Astrocyte (in vitro differentiated cells and primary cell): ENCODE measurements at places on chromosomes 13 and 19. TPM values are rescaled to one million over a fixed set of nuclear protein-coding genes. Genes with fewer than 3 reads are reported as not detected.

Gene C19orf18
- total RNA-seq = 0.66 and 1.5 TPM in 2 replicates

Gene TMEM147
- 68.2 and 69.3 TPM in 2 replicates for total RNA-seq

Gene CGB3
- total RNA-seq = 3.6 and 4.5 TPM in 2 replicates

Gene ZNF69
- not detected in 2 replicates for total RNA-seq

Gene FUT3
- total RNA-seq = 0.14 and 0.84 TPM in 2 replicates

Gene PGLYRP1
- not detected in 2 replicates for total RNA-seq

DNA sequence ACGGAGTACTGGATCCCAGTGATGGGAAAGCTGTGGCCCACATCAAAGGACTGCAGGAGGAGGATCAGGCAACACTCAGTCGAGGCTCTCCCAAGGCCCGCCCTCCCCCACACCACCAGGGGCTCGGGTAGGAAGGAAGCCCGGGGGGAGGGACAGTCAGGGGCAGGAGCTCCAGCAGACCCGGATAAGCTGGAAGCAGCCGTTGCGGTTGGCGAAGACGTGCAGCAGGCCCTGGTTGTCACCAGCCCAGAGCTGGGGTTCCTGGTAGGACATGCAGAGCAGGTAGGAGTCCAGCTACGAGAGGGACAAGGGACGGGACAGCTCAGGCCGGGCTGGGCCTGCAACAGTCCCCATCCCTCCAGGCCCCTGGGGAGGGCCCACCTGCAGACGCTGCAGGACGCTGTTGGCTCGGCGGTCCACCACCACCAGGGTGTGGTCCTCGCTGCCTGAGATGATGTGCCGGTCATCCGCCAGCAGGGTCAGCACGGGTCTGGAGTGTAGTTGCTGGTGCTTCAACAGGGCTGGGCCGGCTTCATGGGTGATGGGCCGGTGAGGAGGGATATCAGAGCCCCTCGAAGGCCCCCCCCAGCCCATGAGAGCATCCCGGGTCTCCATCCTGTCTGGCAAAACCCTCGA is 1.9 kb downstream of the GNG14 start:
- no peaks in the 10 kb centered on the region for H3K27me3 ChIP-seq
- H3K4me1 ChIP-seq = no peaks in the 10 kb centered on the region
- no peak for DNase-seq
- H3K4me3 ChIP-seq = no peak overlapping the region
- peaks cover 2% of the 10 kb centered on the region for H3K36me3 ChIP-seq
- no peak overlapping the region for H3K27ac ChIP-seq

DNA sequence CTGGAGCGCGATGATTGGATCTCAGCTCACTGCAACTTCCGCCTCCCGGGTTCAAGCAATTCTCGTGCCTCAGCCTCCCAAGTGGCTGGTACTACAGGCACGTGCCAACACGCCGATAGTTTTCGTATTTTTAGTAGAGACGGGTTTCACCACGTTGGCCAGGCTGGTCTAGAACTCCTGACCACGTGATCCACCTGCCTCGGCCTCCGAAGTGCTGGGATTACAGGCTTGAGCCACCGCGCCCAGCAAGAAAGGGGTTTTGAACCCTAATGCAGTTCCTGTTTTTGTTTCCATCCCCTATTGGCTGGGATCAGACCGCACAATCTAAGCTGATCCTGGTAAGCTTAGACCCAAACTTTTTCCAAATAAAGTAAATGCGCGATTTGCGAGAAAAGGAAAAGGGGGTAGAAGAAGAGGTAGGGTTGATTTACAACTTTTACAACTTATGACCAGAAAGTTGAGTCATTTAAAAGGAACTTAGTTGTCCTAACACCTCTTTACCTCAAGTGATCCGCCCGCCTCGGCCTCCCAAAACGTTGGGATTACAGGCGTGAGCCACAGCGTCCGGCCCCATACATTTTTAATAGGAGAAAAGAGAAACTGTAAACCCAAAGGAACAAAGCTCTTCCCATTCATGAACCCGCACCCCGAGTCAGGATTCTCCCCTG is 764 bp downstream of the ZNF626 start:
- peak overlapping the region; percentile 86 for H3K4me3 ChIP-seq
- H3K4me1 ChIP-seq = no peaks in the 10 kb centered on the region
- H3K27ac ChIP-seq = peak overlapping the region; percentile 80
- no peaks in the 10 kb centered on the region for H3K27me3 ChIP-seq
- H3K36me3 ChIP-seq = peaks cover 6% of the 10 kb centered on the region
- DNase-seq = peak; percentile 19

GRCh38 chr13:95756072-95756471 is 79.1 kb downstream of the DNAJC3 start:
- H3K4me3 ChIP-seq = no peak overlapping the region
- no peaks in the 10 kb centered on the region for H3K36me3 ChIP-seq
- H3K27me3 ChIP-seq = no peaks in the 10 kb centered on the region
- no peak for DNase-seq
- no peak overlapping the region for H3K27ac ChIP-seq

DNA sequence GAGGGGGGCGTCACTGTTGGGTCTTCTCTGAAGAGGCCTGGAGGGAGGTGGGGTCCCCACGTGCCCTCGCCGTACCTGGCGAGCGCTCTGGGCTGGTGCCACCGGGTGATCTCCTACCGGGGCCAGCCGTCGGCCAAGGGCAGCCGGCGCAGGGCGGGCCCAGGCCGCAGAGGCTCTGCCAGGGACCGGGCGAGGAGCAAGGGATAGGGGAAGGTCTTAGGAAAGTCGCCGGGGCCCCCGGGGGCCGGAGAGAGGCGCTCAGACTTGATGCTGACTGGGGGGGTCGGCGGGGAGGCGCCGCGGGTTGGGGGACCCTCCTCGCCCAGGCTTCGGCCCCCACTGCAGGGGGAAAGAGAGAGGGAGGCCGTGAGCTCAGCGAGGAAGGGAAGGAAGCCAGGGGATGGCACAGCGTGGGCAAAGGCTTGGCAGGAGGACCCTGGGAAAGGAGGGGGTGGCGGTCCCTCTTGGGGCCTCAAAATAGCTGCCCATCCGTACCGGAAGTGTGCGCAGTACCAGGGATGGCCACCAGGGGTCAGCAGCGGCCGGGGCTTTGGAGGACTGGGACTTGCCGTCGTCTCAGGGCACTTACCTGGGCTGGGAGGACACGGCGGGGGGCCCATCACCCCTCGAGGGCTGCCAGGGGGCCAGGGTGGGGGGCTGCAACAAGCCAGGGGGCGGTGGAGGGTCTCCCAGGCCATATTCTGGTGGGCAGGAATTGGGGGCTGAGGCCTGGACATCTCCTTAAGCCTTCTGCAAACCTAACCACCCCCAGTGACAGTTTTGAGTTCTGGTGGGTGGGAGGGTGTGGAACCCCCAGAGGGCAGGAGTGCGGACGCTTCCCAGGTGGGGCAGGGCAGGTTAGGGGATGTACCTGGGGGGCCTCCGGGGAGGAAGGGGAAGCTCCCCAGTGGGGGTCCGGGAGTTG is 7.7 kb upstream of the TMEM161A start:
- H3K27ac ChIP-seq = no peak overlapping the region
- no peaks in the 10 kb centered on the region for H3K27me3 ChIP-seq
- no peak for DNase-seq
- H3K4me3 ChIP-seq = no peak overlapping the region
- no peaks in the 10 kb centered on the region for H3K4me1 ChIP-seq

DNA sequence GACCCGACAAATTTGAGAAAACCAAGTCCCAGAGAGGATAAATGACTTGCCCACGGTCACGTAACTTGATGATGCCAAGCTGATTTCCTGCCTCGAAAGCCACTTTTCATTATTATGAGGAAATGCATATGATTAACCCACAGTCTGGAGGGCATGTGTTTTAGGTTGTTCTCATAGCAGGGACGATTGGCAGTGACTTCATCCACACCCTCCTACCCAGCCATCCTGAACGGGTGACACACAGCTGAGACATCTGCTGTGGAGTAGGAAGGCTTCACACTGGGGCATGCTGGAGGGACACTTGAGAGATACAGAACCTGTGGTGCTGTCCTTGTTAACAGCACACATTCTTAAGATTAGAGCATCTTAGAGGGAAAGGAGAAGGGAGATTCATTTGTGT is 65.4 kb upstream of the WDFY2 start:
- H3K27me3 ChIP-seq = no peaks in the 10 kb centered on the region
- DNase-seq = peak; percentile 23
- no peak overlapping the region for H3K27ac ChIP-seq

DNA sequence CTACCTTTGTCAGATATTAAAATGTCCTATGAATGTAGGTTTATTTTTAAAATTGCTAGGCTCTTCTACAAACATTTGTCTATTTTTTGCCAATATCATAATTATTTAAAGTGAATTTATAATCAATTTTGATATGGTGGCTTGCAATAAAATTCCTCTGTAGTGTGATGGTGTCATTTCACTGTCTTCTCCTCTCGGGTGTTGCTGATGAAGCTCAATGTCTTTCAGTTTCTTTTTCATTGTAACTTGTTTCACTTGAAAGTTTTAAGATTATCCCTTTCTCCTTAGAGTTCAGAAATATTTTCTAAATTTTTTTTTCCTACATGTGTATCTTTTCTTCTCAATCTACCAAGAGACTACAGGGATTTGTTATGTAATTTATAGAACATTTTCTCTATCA is 267.1 kb upstream of the EDNRB start:
- no peaks in the 10 kb centered on the region for H3K4me1 ChIP-seq
- H3K27me3 ChIP-seq = no peaks in the 10 kb centered on the region
- DNase-seq = no peak
- H3K36me3 ChIP-seq = no peaks in the 10 kb centered on the region
- no peak overlapping the region for H3K4me3 ChIP-seq

- no peak overlapping the region for H3K4me3 ChIP-seq
- no peaks in the 10 kb centered on the region for H3K27me3 ChIP-seq
- H3K4me1 ChIP-seq = peaks cover 12% of the 10 kb centered on the region
- H3K36me3 ChIP-seq = no peaks in the 10 kb centered on the region
- peak overlapping the region; percentile 41 for H3K27ac ChIP-seq
- DNase-seq = peak; percentile 91
Measured at GRCh38 chr13:100100115-100100879, 11.4 kb downstream of the PCCA start.

DNA sequence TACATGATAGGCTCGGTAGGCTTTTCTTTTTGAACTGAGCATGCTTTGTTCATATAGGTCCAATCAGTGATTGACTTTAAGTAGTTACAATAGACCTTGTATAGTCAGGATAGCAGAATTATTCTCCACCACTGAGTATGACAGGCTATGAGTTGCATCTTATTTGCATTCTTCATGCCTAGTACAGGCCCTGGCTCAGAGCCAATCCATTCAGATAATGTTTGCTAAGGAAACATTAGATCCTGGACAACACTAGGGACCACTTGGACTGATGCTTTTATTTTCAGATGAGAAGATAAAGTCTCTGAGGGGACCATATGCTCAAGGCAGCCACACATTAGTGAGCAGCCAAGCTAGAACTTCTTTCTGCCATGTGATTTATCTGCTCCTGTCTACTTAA is 133.9 kb downstream of the KL start:
- no peaks in the 10 kb centered on the region for H3K36me3 ChIP-seq
- no peak overlapping the region for H3K4me3 ChIP-seq
- no peak for DNase-seq
- H3K27me3 ChIP-seq = no peaks in the 10 kb centered on the region

GRCh38 chr19:9856609-9857008 is 21.5 kb downstream of the PIN1 start:
- H3K4me1 ChIP-seq = peaks cover 6% of the 10 kb centered on the region
- H3K27me3 ChIP-seq = no peaks in the 10 kb centered on the region
- H3K27ac ChIP-seq = no peak overlapping the region
- H3K36me3 ChIP-seq = no peaks in the 10 kb centered on the region

GRCh38 chr19:52020506-52020905 is 7.7 kb downstream of the ZNF614 start:
- H3K4me1 ChIP-seq = no peaks in the 10 kb centered on the region
- peaks cover 59% of the 10 kb centered on the region for H3K36me3 ChIP-seq
- no peak overlapping the region for H3K4me3 ChIP-seq
- no peak overlapping the region for H3K27ac ChIP-seq
- DNase-seq = no peak
- H3K27me3 ChIP-seq = no peaks in the 10 kb centered on the region

GRCh38 chr19:12685831-12686230 is 2.0 kb upstream of the GNG14 start:
- no peaks in the 10 kb centered on the region for H3K27me3 ChIP-seq
- no peaks in the 10 kb centered on the region for H3K4me1 ChIP-seq
- no peak overlapping the region for H3K4me3 ChIP-seq
- no peak for DNase-seq
- H3K27ac ChIP-seq = no peak overlapping the region
- H3K36me3 ChIP-seq = no peaks in the 10 kb centered on the region

- H3K36me3 ChIP-seq = no peaks in the 10 kb centered on the region
- no peak overlapping the region for H3K27ac ChIP-seq
- H3K4me1 ChIP-seq = peaks cover 26% of the 10 kb centered on the region
- no peaks in the 10 kb centered on the region for H3K27me3 ChIP-seq
- H3K4me3 ChIP-seq = no peak overlapping the region
Measured at GRCh38 chr13:110118106-110118505, 188.9 kb downstream of the COL4A1 start.

DNA sequence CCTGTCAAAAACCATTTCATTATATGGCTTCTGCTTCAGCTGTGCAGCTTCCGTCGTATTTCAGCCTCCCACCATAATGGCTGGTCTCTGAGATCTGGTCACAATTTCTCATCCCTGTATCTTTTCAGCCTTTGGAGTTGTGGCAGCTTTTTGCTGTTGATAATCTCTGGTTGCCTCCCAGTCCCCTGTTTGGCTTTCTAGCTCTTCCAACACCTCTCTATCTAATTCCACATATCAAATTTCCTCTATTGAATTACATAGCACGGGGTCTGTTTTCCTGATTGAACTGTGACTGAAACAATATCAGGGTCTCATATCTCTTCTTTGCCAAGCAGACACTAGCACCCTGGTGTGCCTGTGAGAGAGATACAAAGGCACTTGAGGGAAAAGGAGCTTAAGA is 222.1 kb upstream of the OBI1 start:
- no peak for DNase-seq
- H3K36me3 ChIP-seq = no peaks in the 10 kb centered on the region
- H3K4me1 ChIP-seq = no peaks in the 10 kb centered on the region
- no peak overlapping the region for H3K4me3 ChIP-seq
- no peak overlapping the region for H3K27ac ChIP-seq

- H3K36me3 ChIP-seq = no peaks in the 10 kb centered on the region
- DNase-seq = no peak
- no peaks in the 10 kb centered on the region for H3K4me1 ChIP-seq
- H3K4me3 ChIP-seq = no peak overlapping the region
- no peak overlapping the region for H3K27ac ChIP-seq
- H3K27me3 ChIP-seq = peaks cover 13% of the 10 kb centered on the region
Measured at GRCh38 chr19:7638802-7639465, 2.0 kb downstream of the STXBP2 start.

GRCh38 chr19:3111586-3112247 is 17.6 kb downstream of the GNA11 start:
- no peak for DNase-seq
- H3K36me3 ChIP-seq = no peaks in the 10 kb centered on the region
- no peaks in the 10 kb centered on the region for H3K27me3 ChIP-seq
- no peak overlapping the region for H3K4me3 ChIP-seq

DNA sequence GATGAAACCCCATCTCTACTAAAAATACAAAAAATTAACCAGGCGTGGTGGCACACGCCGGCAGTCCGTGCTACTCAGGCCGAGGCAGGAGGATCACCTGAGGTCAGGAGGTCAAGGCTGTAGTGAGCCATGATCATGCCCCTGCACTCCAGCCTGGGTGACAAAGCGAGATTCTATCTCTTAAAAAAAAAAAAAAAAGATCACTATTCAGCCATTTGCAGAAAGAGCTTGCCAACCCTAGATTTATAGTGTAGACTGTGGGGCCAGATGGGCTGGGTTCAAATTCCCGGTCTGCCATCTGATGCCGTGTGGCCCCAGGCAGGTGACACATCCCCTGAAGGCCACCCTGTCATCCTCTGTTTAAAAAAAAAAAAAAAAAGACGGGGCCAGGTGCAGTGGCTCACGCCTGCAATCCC is 28.9 kb downstream of the SMIM24 start:
- DNase-seq = no peak
- peaks cover 17% of the 10 kb centered on the region for H3K36me3 ChIP-seq
- H3K4me1 ChIP-seq = peaks cover 10% of the 10 kb centered on the region
- no peaks in the 10 kb centered on the region for H3K27me3 ChIP-seq
